ENCODE measurements at places on chromosomes 6 and 20.

DNA sequence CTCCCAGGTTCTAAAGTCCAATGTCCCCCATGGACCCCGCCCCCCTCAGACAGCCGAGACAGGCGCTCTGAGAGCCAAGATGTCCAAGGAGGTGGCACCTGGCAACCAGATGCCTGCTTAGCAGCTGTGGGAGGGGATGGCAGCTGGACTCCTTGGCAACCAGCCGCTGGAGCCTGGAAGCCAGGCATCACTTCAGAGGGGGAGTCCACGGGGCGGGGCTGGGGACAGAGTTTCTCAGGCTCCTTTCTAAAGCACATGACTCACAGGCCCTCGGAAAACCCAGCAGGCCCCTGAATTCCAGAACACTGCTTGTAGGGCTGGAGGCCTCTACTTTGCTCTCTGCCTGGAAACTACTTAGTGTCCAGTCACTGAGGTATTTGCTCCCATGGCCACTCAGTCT lies 51.5 kb downstream of the PREX1 start:
- DNase-seq: no peak

- no peak for DNase-seq
These were observed 2.9 kb downstream of the CPNE5 start for GRCh38 chr6:36836111-36837021.

GRCh38 chr6:3898265-3898994 lies 49.3 kb downstream of the FAM50B start:
- no peak for DNase-seq

DNA sequence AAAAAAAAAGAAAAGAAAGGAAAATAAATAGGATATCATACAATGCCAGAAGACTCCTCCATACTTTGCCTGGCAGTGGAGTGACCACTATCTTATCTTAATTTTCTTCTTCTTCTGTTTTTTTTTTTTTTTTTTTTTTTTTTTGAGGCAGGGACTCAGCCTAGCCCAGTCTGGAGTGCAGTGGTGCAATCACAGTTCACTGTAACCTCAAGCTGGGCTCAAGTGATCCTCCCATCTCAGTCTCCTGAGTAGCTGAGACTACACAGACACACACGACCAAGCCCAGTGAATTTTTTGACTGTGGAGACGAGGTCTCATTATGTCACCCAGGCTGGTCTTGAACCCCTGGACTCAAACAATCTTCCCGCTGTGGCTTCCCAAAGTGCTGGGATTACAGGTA lies 17.1 kb upstream of the MMP9 start:
- no peak for DNase-seq

- no peak for DNase-seq
These were observed 92.5 kb downstream of the SESN1 start for GRCh38 chr6:109002051-109002697.

GRCh38 chr20:19973961-19974629 lies 43.1 kb upstream of the NAA20 start:
- no peak for DNase-seq

DNA sequence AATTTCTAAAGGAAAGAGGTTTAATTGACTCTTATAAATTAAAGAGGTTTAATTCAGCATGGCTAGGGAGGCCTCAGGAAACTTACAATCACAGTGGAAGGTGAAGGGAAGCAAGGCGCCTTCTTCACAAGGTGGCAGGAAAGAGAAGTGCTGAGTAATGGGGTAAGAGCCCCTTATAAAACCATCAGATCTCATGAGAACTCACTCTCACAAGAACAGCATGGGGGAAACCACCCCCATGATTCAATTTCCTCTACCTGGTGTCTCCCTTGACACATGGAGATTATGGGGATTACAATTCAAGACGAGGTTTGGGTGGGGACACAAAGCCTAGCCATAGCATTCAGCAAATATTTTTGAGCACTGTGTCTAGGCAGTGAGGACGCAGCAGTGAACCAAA lies 3.9 kb upstream of the IPCEF1 start:
- no peak for DNase-seq

- no peak for DNase-seq
These were observed 414.6 kb downstream of the CDH26 start for GRCh38 chr20:60372822-60373221.

- DNase-seq: no peak
These were observed 125.6 kb downstream of the CDC5L start for GRCh38 chr6:44512868-44513741.

- no peak for DNase-seq
These were observed 79.4 kb upstream of the NRN1 start for GRCh38 chr6:6085928-6086668.

DNA sequence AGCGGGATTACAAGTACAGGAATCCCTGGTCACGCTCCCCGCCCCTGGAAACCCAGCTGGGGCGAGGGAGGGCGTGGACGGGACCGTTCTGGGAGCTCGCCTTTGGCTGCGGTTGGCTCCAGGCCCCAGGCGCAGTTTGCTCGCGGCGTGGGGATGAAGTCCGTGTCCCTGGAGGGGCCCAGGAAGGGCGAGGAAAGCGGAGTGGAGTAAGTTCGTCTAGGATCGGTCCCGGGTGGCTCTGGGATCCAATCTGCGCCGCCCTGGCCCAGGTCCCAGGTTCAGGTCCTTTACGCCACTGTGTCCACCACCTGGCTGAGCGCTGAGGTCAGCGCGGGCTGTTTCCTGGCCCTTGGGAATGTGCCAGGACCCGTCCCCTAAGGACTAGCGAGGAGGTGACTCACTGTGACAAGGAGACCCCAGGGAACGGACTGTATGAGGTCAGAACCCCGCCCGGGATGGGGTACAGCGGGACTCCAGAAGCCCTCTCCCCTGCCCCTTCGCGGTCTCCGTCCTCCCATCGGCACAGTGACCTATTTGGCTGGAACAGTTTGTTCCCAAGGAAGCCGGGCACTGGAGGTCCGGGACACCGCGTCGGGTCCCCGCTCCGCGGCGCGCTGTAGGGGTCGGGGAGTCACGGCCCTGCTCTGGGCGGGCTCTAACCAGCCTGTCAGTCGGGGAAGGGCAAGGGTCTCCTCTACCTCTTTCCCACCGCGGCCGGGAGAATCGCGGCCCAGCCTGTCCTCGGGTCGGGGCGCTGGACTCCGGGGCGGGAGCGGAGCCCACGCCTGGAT lies 724 bp downstream of the CDKN1A start:
- no peak for DNase-seq

GRCh38 chr6:163608204-163608644 lies 193.7 kb downstream of the QKI start:
- DNase-seq: no peak

DNA sequence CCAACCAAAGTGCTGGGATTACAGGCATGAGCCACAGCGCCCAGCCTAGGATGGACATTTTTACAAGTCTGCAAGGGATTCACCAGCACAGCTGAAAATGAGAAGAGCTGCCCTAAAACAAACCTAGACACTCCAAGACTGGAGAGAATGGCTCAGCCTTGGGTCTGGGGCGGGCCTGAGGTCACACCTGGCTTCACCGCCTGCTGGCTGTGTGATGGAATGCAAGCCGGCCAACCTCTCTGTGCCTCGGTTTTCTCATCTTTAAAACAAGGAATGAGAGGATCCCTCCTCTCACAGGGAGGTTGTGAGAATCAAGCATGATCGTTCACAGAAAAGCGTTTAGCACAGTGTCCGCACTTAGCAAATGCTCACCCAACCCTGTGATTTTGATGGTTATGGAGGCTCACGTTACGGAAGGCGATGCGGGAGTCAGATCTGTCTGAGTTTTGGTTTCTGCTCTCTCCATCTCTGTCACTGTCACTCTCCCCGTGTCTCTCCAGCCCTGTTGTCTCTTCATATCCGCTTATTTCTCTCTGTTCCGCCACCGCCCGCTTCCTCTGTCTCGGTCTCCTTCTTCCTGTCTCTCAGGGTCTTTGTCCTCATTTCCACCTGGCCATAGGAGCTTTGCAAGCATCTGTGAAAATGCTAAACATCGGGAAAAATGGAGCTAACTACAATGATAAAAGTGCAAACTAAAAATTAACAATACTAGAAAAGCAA lies 47.6 kb downstream of the CEBPB start:
- no peak for DNase-seq
